NCI-H1436 (cell line): ENCODE measurements at places on chromosomes 2 and 18.

DNA sequence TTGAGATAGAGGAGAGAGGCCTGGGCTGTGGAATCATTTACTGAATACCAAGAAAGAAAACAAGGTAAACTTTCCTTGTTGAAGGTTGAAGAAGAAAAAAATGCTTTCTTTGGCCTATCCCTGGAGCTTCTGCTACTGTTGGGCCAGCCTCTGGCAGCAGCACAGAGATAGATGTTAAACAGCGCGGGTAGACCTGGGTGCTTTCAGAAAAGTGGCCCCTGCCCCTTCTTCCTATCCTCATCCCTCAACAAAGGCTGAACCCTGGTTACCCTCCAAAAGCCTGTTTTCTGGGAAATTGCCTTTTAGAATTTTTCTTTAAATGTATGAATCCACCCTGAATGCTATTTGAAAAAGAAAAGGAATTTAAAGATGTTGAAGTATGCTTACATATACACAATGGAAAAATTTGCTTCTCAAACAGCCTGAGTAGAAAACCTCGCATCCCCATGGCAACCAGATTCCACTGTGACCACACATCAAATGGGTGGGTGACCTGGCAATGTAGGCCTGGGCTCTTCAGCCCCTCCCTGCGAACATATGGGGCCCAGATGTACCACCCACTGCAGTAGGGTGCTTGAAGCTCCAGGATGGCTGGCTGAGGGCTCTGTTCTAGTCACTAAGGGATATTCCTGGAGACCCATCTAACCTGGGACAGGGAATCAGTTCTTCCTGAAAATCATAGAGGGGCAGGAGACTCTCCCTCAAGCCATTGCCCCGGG, 23.4 kb upstream of the CHRNA1 start:
- DNase-seq, result no peak

GRCh38 chr2:30862054-30862651, 54.9 kb upstream of the CAPN13 start:
- peak; percentile 52 for DNase-seq

DNA sequence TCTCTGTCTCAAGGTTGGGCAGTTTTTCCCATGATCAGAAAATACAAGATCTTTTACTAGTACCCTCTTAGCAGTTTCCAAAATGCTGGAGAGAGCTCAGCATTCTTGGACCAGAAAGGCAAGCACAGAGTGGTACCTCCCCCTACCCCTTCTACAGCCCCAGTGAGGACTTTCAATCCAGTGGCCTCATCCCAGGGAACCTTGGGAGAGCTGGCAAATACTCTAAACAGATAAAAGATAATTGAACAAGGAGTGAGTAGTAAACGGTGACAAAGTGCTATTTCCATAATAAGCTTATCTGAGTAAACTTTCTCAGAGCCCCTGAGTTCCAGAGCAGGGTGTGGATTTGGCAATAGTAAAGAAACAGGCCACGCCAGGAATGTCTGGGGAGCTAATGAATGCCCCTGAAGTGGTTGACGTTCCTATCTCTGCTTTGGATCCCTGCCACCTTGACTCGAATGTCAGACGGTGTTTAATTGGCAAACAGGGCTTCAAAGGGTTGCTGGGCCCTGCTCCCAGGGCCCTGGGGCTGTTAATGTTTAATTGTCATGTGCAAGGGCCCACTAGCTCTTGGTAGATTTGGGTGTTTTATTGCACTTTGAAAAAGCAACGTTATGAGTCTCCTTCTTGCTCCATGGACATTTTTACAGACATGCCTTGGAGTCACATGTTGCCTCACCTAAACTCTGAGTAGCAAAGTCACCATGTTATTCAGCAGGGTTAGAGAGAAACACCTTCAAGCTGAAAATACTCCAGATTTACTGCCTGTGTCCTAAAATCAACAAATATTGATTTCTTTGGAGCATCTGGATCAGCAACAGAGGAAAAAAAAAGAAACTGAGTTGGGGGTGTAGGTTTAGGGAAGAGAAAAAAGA, 239.9 kb downstream of the CYRIA start:
- DNase-seq, result no peak

- DNase-seq, result no peak
Measured at GRCh38 chr2:61978522-61978921, 73.0 kb downstream of the COMMD1 start.

- DNase-seq, result no peak
Measured at GRCh38 chr18:12248926-12249720, 5.0 kb upstream of the CIDEA start.

GRCh38 chr2:7694076-7694985, 777.1 kb downstream of the RNF144A start:
- no peak for DNase-seq

DNA sequence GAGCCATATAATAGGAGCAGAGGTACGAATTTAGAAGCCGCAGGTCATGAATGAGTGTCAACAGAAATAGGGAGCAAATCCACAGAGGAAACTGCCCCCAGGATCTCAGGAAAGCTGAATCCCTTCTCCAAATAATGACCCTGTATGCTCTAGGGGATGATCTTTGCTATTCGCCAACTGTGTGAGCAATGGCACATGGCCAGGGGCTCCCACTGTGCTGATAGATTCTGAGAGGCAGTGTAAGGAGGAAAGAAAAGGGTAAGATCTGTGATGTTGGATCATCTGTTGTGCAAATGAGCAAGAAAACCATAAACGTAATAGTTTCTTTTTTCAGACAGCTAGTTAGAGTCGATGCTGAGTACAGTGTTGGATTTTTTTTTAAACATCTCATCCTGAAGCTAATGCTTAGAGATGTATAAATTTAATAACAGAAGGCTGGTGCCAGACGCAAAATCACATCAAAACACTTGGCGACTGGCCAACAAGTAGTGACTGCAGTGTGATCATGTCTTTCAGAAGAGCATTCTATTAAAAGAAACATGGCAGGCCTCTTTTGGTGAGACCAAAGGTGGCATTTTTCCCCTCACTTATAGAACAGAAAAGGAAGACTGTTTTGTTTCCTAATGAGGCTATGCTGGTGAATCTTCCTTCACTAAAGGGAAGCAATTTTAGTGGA, 77.4 kb downstream of the ABCA12 start:
- DNase-seq, result peak; percentile 8

DNA sequence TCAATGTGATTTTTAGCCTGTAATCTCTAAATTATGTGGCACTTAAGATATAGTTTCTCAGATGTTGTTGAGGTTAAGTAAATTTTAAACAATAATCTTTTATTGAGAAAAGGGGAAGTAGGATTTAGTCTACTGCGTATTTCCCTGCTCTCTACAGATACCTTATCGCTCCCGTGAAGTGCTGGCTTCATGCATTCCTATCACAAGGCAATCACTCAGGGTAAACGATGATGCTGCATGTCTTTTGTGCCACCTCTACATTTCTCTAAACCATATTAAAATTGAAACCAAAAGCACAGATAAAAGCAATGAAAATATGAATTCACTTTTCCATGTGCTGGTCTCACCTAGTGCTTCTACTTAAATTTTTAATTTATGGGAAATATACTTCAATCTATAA, 14.4 kb upstream of the RPE start:
- DNase-seq, result no peak

- DNase-seq, result no peak
Measured at GRCh38 chr18:48798334-48799245, 152.2 kb downstream of the SMAD7 start.

DNA sequence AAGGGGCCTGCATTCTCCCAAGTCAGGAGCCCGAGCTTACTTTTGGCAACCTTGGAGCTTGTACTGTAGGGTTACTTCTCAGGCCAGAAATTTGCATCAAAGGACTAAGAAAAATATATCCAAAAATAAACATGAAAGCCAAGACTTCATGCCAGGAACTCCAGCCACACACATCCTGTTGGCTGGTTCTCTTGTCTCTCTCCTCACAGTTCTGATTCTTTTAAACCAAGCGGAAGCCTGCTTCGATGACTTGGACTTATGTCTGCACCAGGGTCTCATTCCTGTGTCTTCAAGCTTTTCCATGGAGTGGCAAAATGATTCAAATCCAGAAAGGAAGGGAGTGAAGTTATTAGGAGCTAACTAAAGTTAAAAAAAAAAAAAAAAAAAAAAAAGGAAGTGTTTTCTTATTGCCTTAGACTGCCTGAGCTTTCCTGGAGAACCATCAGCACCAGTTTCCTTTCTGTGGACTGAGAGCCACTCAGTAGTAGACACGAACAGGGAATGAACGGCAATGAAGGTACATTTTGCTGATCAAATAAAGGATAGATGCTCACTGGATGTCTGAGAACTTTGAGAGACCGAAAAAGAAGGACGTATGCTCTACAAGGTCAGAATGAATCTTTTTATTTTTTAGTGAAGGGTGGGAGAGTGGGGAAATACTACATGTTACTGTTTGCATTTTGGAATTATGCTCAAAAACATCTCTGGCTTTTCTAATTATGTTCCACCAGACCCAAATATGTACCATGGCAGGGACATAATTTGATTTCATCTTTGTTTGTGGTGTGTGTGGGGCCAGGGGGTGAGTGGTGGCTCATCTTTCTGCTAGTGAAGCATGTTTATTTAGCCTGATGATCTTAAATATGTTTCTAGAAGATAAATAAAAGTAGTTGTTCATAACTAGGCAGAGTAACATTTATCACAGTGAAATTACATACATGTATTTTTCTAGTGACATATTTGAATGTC, 86.0 kb downstream of the RAPGEF4 start:
- no peak for DNase-seq

DNA sequence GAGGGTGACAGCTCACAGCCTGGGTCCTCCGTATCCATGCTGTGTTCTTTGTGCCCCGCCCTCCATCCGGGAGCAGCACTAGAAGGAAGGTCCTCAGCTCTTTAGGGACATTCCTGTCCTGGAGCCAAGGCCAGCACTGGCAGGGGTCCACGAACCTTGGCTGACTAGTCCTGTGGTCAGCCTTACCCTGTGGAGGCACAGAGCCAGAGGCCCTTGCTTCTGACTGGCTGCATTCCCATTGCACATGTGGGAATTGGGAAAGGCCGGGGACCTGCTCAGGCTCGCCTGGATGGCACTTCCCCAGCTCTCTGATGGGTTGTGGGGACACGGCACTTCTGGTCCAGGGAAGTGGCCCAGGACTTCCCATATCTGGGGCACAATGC, 24.9 kb upstream of the RHOB start:
- DNase-seq, result no peak

DNA sequence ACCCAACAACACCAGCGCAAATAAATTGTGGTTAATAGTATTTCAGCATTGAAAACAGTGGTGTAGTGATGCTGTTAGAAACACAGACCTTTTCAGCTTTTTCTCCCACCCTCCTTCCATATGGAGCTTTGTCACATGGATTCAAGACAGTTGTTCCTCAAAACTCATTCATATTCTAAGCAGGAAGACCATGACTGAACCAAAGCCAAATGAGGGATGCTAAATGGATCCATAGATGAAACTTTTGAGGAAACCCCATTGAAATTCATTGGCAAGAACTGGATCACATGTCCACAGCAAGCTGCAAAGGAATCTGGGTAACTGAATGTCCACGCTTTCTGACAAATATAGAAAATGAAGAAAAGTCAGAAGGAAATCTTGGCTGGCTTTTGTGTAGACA, 615.1 kb upstream of the NETO1 start:
- no peak for DNase-seq

- DNase-seq, result no peak
Measured at GRCh38 chr2:181430406-181431118, 26.6 kb upstream of the ITGA4 start.

- DNase-seq, result no peak
Measured at GRCh38 chr2:230968921-230969658, 26.8 kb upstream of the SPATA3 start.

GRCh38 chr2:241014764-241015163, 16.3 kb downstream of the SNED1 start:
- DNase-seq, result no peak

- no peak for DNase-seq
Measured at GRCh38 chr2:32711219-32711618, 83.4 kb downstream of the TTC27 start.

DNA sequence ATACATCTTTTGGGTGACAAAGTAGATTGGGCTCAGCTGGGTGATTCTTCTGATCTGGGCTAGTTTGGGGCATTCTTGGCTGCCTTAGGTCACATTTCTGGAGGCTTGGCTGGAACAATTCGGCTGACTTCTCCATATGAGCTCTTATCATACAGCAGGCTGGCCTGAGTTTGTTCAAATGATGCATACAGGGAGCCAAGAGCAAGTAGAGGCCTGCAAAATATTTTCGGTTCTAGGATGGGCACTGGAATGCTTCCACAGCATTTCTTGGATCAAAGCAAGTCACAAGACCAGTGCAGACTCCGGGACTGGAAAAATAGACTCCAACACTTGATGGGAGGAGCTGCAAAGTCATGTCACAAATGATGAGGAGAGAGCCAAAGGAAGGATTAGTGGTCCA, 98.4 kb downstream of the SCG2 start:
- DNase-seq, result no peak

DNA sequence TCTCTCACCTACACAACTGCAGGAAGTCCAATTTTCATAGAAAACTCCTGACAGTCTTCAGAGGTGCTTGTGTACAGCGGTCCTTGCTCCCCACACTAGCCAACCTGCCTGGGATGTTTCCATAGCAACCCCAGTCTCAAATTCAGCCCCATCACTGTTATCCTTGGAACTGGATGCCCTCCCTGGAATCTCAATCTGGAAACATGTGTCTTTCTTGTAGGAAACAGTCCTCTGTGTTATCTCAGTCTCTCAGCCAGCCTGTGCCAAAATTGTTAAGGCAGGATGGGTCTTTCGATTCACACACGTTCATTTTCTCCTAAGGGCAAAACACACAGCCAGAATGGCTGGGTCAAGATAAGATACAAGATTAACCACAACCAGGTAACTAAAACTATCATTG, 295.5 kb upstream of the RND3 start:
- DNase-seq, result no peak

DNA sequence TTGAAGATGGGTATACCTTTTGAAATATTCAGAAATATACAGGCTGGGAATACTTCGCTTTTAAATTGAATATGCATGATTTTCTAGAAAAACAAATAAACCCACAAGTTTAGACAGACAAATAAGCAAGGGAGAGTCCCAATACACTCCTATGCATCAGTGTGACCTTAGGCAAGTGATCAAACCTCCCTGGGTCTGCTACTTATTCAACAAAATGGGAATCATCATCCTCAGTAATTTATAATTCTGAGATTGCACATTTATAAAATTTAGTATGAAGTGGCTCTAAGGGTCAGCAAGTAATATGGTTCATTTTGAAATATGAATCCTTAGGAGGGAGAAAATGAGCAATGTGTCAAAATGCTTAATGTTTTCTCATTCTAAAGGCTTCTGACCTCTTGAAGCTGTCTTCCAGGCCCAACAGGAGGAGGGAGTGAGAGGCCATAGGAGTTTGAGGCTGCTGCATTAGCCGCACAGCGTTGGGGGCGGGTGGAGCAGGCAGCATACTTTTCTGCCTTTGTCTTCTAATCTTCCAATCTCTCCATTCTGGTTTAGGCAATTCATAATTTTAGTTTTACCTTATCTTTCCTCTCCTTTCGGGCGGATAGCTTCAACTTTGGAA, 155.1 kb downstream of the TRIB2 start:
- no peak for DNase-seq

GRCh38 chr2:12702168-12703121, 14.3 kb upstream of the TRIB2 start:
- DNase-seq, result no peak

- DNase-seq, result no peak
Measured at GRCh38 chr2:150675807-150676206, 188.3 kb upstream of the RND3 start.
